Stimulated activated naive CD4-positive, alpha-beta T cell (primary cell): ENCODE measurements at places on chromosomes 16 and 17.

- peak; percentile 51 for DNase-seq
These were observed 1.6 kb downstream of the TMC8 start for GRCh38 chr17:78132084-78132676.

DNA sequence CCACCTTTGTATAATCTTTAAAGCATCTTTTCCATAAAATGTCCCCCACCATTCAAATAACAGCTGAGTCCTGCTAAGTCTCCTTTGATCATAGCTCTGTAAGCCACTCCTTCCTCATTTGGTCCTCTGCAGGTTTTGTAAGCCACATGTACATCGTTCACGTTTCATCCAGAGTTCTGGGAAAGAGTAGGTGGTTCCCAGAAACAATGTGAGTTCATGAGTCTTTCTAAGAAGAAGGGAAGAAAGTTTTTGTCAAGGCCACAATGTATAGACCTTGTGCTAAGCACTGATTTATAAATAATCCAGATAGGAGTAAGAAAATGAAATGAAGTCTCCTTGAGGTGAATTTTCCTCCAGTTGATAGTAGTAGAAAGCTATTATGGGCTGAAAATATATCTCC lies 8.7 kb upstream of the ANKS4B start:
- no peak for DNase-seq

DNA sequence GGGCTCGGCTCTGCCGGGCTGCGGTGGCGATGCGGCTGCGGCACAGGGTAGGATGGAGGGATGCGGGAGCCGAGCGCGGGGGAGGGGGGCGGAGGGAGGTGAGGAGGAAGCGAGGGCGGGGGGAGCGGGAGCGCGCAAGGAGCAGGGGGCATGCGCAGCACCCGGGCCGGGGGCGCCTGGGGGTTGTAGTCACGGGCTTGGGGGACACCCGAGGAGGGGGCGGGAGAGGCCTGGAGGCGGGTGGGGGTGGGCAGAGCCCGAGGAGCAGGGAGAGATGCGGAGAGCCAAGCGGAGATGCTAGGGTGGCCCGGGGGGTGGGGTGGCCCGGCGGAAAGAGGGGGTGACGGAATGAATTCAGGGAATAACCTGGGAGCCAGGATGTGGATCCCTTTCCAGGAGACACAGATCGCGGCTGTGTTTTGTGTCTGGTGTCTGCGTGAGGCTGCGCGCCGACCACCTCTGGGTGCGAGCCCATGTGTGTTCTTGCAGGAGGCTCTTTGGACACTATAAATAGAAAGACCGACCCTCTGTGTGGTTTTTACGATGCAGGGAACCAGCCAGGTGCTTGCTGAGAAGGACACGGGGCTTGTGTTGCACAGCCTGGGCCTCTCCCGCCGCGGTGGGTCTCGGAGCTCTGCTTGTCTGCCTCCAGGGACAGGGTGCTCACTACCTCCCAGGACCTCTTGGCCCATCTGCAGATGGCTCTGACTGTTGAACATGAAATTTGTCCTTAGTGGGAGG lies at the start of gene STX1B:
Gene STX1B, minus strand, starts transcription at position 54 of the 741 bp plus-strand sequence. CDS start 242 bp downstream, outside the sequence.
- DNase-seq = peak; percentile 26

DNA sequence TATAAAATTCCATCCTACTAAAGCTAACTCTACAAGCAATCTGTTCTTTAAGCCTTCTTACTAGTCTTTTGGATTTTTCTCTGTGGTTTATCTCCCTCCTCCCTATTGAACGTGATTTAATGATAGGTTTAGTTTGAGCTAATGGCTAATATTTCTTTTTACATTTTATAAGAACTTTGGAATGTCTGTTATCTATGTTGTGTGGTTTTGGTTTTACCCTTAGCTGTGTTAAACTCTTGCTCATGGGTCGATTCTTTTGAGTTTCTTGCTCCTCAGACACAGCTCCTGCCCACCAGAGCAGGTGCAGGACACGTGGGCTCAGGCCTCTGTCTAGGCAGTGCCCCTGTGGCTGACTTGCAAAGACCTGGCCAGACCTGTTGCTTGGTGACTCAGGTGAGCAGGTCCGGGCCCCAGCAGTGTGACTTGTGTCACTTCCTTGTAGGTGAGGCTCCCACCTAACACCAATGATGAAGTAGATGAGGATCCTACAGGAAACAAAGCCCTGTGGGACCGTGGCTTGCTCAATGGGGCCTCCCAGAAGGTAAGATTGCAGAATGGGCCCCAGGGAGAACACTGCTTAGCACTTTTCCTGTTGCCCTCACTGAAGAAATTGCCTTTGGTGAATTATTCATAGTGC lies 45.1 kb downstream of the SF3B3 start:
- DNase-seq = no peak

- DNase-seq = no peak
These were observed 679.5 kb downstream of the KCNJ2 start for GRCh38 chr17:70848785-70849184.
